ENCODE measurements at places on chromosomes 11 and 22. TPM values are rescaled to one million over a fixed set of nuclear protein-coding genes. Genes with fewer than 3 reads are reported as not detected.

CSNK2A3 gene
- total RNA-seq, result 3.0 TPM

MMP27 gene
- not detected for total RNA-seq

PSMD13 gene
- total RNA-seq, result 160 TPM

GRM5 gene
- total RNA-seq, result not detected

THY1 gene
- 2.0 TPM for total RNA-seq

PGA5 gene
- total RNA-seq, result not detected

GAB4 gene
- total RNA-seq, result not detected

LDHAL6A gene
- not detected for total RNA-seq

TEX54 gene
- total RNA-seq, result not detected

SERHL2 gene
- total RNA-seq, result 0.81 TPM

CDC42EP1 gene
- total RNA-seq, result 0.95 TPM

GAL3ST1 gene
- total RNA-seq, result not detected

DNAJC24 gene
- 13.4 TPM for total RNA-seq

TENM4 gene
- not detected for total RNA-seq

TPH1 gene
- 0.15 TPM for total RNA-seq

MYBPC3 gene
- not detected for total RNA-seq

UBE4A gene
- total RNA-seq, result 44.1 TPM

IFITM10 gene
- 0.70 TPM for total RNA-seq

SLC22A8 gene
- not detected for total RNA-seq

NRIP3 gene
- 2.4 TPM for total RNA-seq

BTBD18 gene
- total RNA-seq, result not detected

KRTAP5-10 gene
- total RNA-seq, result 0.20 TPM

ZNF74 gene
- 6.2 TPM for total RNA-seq

CRYBA4 gene
- total RNA-seq, result 0.48 TPM

CDC42BPG gene
- 0.70 TPM for total RNA-seq

All from activated CD4-positive, alpha-beta memory T cell treated with anti-CD3 and anti-CD28 coated beads, Interleukin-2, amount 10 ng/mL, durations not matched to agents 7 days and 5 days (primary cell).